Common myeloid progenitor, CD34-positive (primary cell): ENCODE measurements at places on chromosomes 2 and 18.
A peak's percentile ranks its signal among the peaks of the same experiment; 100 is the strongest.

DNA sequence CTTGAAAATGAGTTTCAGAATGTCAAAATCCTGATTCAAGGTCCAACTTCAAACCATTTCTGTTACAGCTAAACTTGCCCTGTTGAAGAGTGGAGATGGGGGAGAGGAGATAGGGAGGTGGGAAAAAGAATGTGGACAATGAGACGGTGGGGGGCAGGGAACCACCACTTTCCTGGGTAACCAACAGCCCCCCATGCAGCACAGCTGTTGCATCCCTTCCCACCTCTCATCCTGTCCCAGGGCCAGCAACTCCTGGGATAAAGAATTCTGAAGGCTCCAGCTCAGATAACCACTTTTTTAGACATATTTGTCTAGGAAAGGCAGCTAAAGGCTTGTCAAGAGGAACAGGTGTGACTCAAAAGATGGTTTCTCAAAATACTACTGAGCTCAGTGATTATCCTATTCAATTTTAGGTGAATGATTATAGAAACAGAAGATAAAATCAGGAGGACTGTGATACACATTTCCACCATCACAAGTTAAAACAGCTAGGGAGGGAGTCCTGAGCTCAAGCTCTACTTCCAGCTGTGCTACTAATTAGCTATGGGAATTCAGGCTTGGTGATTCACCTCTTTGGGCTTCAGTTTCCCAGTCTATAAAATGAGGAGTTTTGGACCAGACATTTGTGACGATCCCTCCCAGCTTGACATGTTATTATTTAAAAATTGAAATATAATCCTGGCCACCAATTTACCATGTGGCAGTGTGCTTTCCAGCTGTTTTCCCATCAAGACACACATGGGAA, 36.3 kb downstream of the HDHD2 start:
- no peak for DNase-seq

GRCh38 chr18:43933177-43933576, 655.9 kb upstream of the SYT4 start:
- DNase-seq, result no peak

DNA sequence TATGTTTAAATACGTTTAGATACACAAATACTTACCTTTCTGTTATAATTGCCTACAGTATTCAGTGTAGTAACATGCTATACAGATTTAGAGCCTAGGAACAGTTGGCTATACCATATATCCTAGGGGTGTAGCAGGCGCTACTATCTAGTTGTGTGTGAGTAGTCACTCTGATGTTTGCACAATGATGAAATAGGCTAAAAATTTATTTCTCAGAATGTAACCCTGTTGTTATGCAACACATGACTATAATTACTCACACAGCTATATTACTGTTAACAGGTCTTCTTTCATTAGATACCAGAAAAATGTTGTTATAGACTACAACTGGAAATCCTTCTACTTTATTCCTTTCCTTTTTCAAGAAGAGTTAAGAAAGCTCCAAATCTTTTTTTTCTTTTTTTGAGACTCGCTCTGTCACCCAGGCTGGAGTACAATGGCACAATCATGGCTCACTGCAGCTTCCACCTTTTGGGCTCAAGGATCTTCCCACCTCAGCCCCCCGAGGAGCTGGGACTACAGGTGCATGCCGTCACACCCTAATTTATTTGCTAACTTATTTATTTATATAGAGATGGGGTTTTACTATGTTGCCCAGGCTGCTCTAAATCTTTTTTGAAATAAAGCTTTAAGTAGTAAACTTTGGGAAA, 48.5 kb downstream of the C2orf74 start:
- no peak for DNase-seq

DNA sequence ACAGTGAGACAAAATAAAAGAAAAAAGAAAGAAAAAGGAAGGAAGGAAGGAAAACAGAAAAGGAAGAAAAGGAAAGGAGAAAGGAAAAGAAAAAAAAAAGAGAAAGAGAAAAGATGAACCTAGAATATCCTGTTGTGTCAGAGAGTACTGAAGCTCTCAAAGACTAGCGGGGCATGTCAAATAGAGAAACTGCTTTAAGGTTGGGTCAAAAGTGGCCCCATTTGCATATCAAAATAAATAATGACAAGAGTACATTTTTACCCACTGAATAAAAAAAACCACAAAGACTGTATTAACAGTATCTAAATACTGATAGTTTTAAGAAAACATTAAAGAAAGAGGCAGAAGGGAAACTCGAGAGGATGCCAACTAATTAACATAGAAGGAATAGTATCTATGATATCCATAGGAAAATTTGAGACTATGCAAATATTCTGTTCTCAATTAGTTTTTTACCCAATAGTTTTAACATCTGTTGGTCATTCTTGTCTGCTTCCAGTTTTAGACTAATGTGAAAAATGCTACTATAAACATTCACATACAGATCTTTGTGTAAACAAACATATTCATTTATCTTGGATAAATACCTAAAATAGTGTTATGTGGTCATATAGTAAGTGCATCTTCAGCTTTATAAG, 53.2 kb downstream of the SFXN5 start:
- no peak for DNase-seq

DNA sequence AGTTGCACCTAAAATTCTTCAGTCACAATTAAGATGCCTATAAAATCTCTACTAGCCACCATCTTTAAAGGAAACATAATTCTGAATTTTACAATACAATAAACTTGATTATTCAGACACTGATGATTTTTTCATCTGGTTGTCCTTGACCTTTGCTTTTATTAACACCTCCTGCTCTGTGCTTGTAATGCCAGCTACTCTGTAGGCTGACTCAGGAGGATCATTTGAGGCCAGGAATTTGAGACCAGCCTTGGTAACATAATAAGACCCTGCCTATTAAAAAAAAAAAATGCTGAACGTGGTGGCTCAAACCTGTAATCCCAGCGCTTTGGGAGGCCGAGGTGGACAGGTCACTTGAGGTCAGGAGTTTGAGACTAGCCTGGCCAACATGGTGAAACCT, 38.3 kb downstream of the HAT1 start:
- no peak for DNase-seq

- no peak for DNase-seq
Measured at GRCh38 chr18:36392979-36393287, 95.4 kb downstream of the FHOD3 start.

DNA sequence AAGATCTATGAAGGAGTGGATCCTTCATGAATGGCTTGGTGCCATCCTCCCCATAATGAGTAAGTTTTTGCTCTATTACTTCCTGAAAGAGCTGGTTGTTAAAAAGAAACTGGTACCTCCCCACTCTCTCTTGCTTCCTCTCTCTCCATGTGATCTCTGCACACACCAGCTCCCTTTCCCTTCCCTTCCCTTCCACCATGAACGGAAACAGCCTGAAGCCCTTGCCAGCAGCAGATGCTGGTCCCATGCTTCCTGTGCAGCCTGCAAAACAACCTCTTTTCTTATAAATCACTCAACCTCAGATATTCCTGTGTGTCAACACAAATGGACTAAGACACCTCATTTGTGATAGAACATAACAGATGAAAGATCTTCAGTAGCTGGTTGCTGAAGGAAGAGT, 303.5 kb upstream of the ACVR2A start:
- DNase-seq, result no peak

GRCh38 chr2:8615252-8615575, 66.6 kb upstream of the ID2 start:
- DNase-seq, result no peak

GRCh38 chr2:59044736-59045135, 803.6 kb upstream of the FANCL start:
- peak; percentile 67 for DNase-seq

GRCh38 chr2:200101922-200102321, 146.5 kb downstream of the MAIP1 start:
- no peak for DNase-seq

- DNase-seq, result peak; percentile 44
Measured at GRCh38 chr2:230664128-230664527, 48.5 kb upstream of the CAB39 start.

- no peak for DNase-seq
Measured at GRCh38 chr18:78777992-78778391, 201.6 kb upstream of the SALL3 start.

- no peak for DNase-seq
Measured at GRCh38 chr18:54327818-54328217, 29.8 kb downstream of the STARD6 start.

GRCh38 chr2:157843081-157843480, 33.0 kb downstream of the ACVR1 start:
- no peak for DNase-seq

DNA sequence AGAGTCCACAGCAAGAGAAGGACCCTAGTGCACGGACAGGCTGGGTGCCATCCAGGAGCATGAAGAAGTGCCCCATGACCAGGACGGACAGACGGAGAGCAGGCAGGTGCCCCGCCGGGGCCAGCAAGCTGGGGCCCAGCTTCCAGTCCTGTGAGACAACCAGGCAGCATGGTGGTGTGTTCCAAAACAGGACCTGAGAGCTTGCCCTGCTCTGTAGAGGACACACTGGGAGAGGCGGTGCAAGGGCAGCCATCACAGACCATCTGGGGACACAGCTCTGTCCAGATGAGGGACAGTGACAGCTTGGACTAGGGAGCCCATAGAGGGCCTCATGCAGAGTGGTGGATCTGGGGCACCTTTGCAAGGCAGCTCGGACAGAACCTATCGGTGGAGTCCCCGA, 279.8 kb downstream of the EIPR1 start:
- no peak for DNase-seq

- DNase-seq, result no peak
Measured at GRCh38 chr2:71896385-71897136, 251.1 kb downstream of the CYP26B1 start.

- peak; percentile 95 for DNase-seq
Measured at GRCh38 chr18:48545757-48546321, 7.0 kb downstream of the CTIF start.

- no peak for DNase-seq
Measured at GRCh38 chr2:127581050-127581345, 45.5 kb downstream of the MYO7B start.

GRCh38 chr2:207725873-207726578, 14.6 kb downstream of the CCNYL1 start:
- DNase-seq, result no peak

GRCh38 chr2:65974067-65974723, 460.7 kb upstream of the MEIS1 start:
- DNase-seq, result peak; percentile 7

GRCh38 chr18:9824474-9824832, 61.3 kb upstream of the TXNDC2 start:
- DNase-seq, result no peak

- DNase-seq, result no peak
Measured at GRCh38 chr2:173386021-173386737, 31.5 kb downstream of the CDCA7 start.

GRCh38 chr2:28713577-28714298, 37.9 kb upstream of the PPP1CB start:
- DNase-seq, result no peak

DNA sequence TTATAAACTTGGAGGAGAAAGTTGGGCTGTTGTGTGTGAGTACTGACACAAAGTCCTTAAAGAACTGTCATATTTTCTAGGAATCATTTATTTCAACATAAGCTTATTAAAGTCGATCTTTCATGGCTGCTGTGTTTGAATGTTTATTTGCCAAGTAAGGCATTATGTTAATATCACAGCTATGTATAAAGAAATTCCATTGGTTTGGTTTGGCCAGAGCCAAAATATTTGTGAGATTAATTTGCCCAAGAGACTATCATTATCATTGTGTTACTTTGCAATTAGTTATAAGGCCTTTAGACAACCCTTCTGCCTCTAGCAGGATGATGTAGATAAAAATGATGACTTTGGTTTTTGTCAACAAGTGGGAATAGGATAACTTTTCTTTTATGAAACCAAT, 240.6 kb upstream of the NT5C1B start:
- DNase-seq, result no peak

GRCh38 chr2:26822877-26823276, 25.1 kb upstream of the DPYSL5 start:
- no peak for DNase-seq

- no peak for DNase-seq
Measured at GRCh38 chr18:50970006-50970405, 2.2 kb downstream of the ELAC1 start.

DNA sequence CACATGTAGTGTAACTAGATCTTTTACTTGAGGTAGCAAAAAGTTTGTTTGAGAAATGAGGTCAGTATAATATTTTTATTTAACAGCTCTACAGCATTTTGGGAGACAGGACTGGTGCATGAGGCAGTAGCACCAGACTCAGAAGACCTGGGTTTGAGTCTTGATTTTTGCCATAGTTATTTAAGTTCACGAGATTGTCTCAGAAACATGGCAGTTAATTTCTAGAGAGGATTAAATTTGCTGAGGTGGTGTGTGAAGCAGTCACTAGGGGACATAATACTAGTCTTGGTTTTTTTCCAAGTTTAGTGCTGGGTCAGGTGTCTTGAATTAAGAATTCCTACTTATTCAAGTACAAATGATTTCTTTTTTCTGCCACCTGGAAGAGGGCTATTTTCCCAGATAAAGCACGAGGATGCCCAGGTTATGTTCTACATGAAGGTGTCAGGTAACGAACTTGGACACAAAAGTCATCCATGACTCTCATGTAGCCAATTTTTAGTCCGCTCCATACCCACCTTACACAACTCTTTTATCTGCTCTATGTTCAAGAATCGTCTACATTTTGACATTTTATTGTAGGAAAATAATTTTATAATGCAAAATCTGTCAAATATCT, 1.4 kb downstream of the MARCHF7 start:
- peak; percentile 43 for DNase-seq

DNA sequence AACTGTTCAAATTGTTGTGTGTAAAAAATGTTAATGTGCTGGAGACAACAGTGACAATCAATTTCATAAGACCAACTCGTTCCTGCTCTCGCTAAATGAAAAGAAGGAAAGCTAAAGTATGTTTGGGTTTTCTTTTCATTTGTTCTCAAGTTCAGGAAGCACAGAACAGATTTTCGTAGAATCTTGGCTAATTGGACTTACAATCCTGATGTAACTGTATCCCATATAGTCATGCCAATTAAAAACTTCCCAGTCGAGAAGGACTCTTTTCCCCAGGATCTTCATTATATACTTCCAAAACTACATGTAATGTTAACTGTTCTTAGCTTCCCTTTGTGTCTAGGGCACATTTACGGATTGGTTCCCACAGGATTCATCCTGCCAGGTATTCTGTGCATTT, 135.4 kb upstream of the ITGB6 start:
- DNase-seq, result no peak

DNA sequence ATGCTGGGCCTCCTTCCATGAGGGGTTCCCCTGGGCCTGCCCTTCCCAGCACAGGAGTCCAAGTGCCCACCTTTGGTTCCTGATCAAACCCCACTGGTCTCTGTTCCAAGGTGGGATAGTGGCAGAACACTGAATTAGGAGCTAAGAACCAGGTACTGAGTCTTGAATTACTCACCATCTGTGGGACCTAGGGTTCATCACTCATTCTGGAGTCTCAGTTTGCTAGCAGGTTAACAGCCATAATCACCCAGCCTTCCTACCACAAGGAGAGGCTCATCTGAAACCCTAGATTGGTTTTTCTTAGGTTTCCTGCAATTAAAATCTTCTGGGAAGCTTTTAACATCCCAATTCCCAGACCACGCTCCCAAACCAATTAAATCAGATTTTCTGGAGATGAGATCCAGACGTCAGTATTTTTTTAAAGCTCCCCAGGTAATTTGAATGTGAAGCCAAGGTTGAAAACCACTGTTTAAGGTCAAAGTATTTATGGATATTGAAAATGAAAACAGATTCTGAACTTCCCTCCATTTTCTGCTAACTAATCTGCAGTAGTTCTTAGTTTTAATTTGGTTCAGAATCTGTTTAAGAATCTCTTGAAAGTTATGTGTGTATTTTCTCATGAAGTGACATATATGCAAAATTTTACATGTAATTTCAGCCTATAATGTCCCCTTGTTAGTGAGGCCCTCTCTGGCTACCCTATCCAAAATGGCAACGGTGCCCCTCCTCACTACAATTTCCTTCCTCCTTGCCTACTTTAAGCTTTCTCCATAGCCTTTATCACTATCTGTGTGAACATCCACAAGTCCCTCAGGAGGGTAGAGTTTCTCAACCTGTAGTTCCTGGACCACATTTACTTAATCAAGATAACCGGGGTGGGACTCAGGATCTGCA, 166.5 kb upstream of the CXCR4 start:
- no peak for DNase-seq
